ENCODE measurements at places on chromosomes 2 and 18. TPM values are rescaled to one million over a fixed set of nuclear protein-coding genes. Genes with fewer than 3 reads are reported as not detected.

B3GNT2 gene
- total RNA-seq, result 16.6 TPM

MTCL1 gene
- 3.5 TPM for total RNA-seq

DNA sequence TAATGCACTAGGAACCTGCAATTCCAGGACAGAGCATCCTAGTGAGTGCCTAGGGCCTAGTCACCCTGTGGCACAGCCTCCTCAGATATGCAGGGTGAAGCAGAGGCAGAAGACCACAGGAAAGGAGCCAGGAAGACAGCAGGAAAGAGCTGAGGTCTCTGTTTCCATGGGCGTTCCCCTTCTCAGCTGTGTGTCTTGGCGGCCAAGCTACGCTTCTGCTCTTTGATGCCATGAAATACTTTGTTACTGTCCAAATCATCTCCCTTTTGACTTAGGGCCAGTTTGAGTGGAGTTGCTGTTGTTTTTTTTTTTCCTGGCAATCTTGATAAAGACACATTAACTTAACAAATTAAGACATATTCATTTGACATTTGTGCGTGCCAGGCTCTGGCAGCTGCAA lies 67.3 kb downstream of the APOB start:
- no peak for DNase-seq

DNA sequence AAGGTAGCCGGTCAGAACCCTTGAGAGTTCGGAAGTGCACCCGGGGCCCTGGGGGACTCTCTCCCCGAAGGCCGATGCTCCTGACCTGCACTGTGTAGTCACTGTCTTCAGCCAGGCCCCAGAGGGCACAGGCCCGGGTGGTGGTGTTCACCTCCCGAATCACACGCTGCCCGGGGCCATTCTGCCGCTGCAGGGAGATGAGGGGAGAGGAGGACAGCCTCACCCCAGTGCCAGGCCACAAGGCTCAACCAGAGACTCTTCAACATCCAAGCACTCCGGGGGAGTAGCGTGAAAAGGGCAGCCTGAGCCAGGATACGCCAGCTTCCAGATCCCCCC lies 1.1 kb downstream of the FNDC4 start:
- DNase-seq, result no peak

GRCh38 chr2:69946351-69947324 lies 14.8 kb downstream of the ASPRV1 start:
- no peak for DNase-seq

DNA sequence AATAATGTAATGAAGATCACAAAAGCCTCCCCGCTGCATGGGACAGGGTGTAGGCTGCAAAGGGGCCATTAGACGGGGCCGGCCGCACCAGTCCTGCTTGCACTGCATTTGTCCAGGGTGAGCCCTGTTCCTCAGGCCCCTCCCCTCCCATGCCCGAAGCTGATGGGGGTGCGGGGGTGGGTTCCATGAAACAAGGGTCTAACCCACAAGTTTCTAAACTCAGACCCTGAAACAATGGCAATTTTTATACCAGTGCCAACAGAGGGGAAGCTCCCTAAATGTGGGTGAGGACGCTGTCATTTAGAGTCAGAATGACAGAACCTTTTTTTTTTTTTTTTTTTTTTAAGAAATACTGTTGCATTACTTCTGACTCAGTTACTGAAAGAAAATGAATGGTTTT lies 39.7 kb downstream of the HS6ST1 start:
- peak; percentile 4 for DNase-seq

- DNase-seq, result no peak
Observed at GRCh38 chr2:164984428-164984827, 29.1 kb upstream of the SLC38A11 start.

DNA sequence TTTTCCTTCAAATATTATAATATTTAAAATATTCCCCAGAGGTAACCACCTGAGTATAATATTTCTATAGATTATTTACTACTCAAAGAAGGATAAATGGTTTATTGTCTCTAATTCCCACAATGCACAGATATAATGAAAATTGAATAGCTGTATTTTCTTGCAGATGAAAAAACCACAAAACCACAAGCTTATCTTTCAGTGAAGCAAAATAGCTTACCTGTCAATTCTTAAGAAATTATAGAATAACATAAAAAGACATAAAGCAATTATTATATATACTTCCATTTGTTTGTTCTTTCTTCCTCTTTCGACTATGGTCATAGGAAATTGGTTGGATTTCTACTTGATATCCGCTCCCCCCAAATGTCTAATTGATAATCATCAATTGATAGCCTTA lies 98.8 kb downstream of the BARD1 start:
- no peak for DNase-seq

DNA sequence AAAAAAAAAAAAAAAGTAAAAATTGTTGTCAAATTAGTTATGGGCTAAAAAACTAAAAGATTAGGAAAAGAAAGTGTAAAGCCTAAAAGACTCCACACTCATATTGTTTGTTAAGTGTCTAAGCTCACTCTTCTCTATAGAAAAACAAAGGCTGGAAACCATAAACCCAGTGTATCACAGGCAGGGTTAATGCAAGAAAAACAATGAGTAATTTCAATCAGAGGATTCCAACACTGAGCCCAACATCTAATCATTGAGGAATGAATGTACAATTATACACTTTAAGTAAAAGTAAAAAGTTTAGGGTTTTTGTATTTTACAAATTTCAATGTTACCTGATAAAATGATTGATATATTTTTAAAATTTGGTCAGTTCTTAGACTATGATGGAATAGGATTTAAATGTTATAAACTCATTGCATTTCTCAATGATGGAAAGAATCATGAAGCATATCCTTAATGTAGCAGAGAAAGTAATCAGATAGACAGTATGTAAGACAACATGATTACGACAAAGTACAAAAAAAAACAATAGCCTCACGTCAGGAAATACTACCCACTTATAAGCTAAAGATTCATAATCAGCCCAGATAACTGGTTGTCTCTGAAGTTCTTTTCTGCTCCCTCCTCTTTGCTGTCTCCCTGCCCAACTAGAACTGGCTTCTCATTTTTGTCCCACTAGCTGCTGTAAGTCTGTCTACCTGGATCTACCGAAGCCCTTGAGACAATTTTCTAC lies 44.5 kb upstream of the SP3 start:
- no peak for DNase-seq

DNA sequence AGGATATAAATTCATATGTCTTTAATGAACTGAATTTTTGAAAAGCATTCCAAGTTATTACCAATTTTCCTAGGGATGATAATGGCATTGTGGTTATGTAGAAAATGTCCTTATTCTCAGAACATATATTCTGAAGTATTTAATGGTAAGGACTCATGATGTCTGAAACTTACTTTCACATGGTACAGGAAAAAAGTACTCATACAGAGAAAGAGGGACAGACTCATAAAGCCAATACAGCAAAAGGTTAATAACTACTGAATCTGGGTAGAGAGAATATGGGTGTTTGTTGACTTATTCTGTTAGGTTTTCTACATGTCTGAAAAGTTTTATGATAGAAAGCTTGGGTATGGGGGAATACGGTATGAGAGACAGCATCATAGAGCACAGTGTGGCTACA lies 84.3 kb upstream of the SERTAD2 start:
- no peak for DNase-seq
